ENCODE measurements at places on chromosomes 13 and 19.

- DNase-seq, result peak; percentile 33
Observed at GRCh38 chr13:109764470-109765291, 21.7 kb downstream of the IRS2 start.

DNA sequence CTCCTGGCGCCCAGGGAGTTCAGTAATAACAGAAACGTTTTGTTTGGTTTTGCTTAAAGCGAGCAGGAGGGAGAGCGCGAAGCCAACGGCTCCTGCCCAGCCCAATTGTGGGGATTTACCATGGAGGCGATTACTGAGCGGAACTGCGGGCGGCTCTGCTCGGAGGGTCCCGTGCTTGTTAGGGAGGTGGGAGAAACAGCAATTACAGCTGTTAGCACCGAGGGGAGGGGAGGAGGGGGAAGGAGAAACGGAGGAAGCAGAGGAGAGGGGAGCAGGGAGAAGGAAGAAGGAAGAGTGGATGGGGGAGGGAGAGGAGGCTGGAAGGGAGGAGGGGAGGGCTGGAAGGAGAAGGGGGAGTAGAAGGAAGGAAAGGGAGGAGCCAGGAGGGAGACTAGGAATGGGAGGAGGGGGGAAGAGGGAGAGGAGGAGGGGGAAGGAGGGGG lies 7.7 kb upstream of the ONECUT3 start:
- DNase-seq, result no peak

GRCh38 chr13:93951951-93952350 lies 527.5 kb downstream of the DCT start:
- no peak for DNase-seq

DNA sequence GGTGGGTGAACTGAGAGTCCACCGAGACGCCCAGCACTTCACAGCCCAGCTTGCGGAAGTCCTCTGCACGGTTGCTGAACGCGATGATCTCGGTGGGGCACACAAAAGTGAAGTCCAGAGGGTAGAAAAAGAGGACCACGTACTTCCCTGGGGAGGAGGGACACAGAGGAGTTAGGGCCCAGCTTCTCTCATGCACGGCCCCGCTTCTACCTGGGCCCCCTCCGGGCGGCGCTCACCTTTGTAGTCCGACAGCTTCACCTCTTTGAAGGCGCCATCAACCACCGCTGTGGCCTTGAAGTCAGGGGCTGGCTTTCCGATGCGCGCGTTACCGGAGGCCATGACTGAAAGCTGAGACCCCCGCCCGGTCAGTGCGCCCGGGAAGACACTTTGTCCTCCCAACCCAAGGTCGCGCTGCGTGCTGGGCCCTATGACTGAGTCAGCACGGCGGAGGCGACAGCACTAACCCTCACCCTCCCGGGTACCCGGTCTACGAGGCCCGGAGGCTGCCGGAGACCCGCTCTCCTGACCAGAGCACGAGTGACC lies 606 bp downstream of the PRDX2 start:
- DNase-seq, result no peak

DNA sequence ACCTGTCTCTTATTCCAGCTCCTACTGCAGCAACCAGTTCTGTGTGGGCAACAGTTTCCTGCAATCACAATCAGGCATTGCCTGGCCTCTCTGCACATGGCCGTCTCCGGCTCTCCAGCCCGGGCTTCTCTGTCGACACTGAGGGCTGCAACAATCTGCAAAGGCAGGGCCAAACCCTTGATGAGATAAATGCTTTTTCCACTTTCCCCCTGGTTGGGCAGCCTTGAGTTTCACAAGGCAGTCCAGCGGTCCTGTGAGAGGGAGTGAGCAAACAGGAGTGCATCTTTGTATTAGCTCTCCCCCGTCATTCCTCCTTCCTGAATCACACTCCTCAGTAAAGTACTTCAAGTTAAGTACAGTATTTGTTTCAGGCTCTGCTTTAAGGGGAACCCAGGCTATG lies 40.7 kb upstream of the VWA8 start:
- no peak for DNase-seq

DNA sequence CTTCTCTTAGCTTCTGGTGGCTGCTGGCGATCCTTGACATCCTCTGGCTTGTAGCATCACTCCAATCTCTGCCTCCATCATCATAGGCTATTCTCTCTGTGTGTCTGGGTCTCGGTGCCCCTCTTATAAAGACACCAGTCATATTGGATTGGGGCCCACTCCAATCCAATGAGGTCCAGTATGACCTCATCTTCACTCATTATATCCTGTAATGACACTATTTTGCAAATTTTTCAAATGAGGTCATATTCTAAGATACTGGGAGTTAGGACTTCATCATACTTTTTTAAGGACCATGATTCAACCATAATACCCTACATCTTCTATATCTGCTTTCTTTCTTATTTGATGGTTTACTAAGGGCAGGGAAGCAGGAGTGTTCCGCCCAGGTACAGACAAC lies 12.0 kb upstream of the SLC46A3 start:
- no peak for DNase-seq

GRCh38 chr19:37127999-37128820 lies 44.3 kb downstream of the ZNF585A start:
- DNase-seq, result no peak

DNA sequence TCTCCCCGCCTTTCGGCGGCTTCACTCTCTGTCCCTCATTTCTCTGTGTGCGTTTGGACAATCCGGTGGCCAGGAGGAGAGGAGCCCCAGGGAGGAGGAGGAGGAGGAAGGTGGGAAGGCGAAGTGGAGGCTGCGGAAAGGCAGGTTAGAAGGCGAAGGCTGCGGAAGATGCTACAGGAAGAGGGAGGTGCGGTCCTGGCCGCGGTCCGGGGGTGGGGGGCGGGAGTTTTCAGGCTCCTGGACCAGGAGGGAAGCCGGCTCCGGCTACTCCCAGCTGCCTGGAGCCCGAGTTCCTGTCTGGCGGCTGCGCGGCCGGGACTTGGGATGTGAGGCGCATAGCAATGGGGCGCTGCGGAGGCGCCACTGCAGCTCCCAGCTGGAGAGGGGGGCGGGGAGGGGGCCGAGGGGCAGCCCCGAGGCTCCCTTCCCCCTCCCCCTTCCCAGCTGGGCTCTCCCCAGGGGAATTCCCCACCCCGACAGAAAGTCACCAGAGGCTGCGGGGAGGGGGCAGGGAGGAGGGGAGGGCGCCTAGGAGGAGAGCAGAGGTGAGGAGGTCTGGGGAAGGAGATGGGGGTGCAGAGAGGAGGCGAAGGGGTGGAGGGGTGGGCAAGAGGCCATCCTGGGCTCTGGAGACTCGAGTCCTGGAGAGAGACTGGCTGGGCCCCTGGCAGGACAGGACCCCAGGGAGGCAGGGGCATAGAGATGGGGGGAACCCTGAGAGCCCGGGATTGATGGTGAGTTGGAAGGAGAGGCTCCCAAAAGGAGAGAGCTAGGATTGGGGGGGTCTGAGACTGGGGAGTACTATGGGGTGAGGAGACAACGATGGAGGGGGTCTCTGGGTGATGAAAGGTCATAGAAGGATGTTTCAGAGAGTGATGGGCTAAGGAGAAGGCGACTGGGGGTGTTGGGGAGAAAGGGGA lies 2.0 kb downstream of the LRRC4B start:
- DNase-seq, result no peak

DNA sequence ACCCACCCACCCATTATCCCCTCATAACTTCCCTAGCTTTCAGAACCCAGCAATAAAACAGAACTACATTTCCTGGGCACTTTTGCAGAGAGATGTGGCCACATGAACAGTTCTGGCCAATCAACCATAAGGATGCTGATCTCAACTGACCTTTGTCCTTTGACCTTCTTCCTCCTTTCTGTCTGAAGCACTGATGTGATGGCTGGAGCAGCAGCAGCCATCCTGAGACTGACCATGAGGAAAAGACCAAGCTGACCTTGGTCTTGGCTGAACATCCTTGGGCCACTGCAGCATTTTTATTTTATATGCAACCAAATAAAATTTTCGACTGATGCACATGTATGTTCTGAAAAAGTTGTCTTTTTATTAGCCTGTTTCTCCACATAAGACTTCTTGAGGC lies 33.1 kb upstream of the CACNA1A start:
- no peak for DNase-seq

DNA sequence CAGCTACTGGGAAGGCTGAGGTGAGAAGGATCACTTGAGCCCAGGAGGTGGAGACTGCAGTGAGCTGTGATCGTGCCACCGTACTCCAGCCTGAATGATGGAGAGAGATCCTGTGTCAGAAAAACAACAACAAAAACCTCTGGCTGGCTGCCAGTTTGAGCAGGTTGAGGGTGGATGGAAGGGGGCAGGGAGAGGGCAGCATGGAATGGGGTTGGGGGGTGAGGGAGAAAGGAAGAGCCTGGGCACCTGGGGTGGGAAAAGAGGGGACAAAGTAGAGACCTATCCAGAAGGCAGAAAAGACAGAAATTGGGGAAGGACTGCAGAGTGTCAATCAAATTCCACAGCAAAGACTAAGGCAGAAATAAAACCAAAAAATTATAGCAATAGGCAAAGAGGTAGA lies 4.7 kb downstream of the SLC1A5 start:
- no peak for DNase-seq

DNA sequence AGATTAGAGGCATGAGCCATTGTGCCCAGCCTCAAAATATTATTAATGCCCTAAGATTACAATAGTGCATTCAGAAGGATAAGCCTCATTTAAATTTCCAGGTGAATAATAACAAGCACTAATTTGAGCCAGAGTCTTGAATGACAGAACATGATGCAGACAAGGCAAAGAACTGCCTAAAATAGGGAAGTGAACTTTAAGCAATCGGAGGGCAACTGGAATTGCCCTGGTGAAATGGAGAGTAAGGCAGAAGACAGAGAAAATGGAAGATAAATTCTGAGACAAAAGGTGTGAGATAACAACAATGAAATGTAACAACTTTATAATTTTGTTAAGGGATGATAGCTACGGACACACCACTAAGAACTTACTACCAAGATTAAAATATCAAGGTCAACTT lies 199.9 kb downstream of the DIAPH3 start:
- no peak for DNase-seq

- DNase-seq, result no peak
Observed at GRCh38 chr19:29417048-29417447, 108.7 kb upstream of the VSTM2B start.

- peak; percentile 50 for DNase-seq
Observed at GRCh38 chr13:109610517-109610916, 175.9 kb downstream of the IRS2 start.

GRCh38 chr19:56949626-56950025 lies 109.1 kb upstream of the PEG3 start:
- no peak for DNase-seq

GRCh38 chr19:29085630-29086029 lies 127.3 kb downstream of the UQCRFS1 start:
- DNase-seq, result no peak

- no peak for DNase-seq
Observed at GRCh38 chr19:7987114-7987768, 18.2 kb downstream of the ELAVL1 start.

- no peak for DNase-seq
Observed at GRCh38 chr19:17999684-18000479, 8.1 kb upstream of the ARRDC2 start.

- DNase-seq, result no peak
Observed at GRCh38 chr19:13347367-13347766, 158.9 kb downstream of the CACNA1A start.

DNA sequence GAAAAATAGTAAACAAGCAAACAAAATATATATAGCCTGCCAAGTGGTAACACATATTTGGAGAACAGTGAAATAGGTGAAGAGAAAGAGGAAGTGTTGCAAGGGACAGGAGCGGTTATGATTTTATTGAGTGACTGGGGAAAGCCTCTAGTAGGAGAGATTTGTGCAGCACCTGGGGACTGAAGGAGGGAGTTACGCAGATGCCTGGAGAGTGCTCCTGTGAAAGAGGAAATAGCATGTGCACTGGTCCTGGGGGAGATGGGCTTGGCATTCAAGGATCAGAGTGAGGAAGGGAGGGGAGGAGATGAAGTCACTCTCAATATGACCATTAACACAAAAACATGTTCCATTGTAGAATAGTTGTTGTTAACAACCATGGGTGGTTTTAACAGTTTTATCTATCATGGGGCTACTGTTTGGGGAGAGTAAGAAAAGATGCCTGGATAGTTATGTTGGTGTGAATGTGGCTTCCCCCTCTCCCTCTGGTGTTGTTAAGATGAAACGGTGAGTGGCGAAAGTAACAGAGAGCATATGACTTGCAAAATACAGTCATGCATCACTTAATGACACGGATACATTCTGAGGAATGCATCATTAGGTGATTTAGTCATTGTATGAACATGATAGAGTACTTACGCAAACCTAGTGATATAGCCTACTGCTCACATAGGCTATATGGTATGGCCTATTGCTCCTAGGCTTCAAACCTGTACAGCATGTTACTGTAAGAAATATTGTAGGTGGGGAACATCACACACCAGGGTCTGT lies 251.7 kb upstream of the ARGLU1 start:
- DNase-seq, result no peak

GRCh38 chr19:7292950-7293761 lies 1.1 kb downstream of the INSR start:
- peak; percentile 5 for DNase-seq

DNA sequence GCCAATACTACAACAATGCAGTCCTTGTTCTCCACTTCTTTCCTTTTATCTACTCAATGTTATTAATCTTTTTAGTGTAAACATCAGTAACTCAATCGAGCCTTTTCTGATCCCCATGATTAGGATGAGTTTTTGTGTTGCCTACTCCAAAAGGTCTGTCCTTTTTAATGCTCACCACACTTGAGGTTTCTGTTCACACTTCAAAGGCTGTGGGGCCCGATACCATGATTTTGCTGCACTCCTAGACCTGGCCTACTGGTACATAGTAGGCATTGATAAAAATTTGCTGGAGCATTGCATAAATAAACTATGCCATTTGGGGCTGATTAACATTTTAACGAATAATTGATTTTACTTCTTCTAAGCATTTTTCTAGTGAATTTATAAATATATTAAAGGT lies 125.4 kb upstream of the KLF12 start:
- no peak for DNase-seq
